Brain microvascular endothelial cell (primary cell): ENCODE measurements at places on chromosomes 7 and 10.

- DNase-seq: no peak
Measured at GRCh38 chr7:20783700-20784387, 2.8 kb downstream of the SP8 start.

GRCh38 chr7:55348502-55348901 lies 16.6 kb upstream of the LANCL2 start:
- peak; percentile 19 for DNase-seq

- DNase-seq: no peak
Measured at GRCh38 chr7:15874774-15875173, 188.3 kb upstream of the MEOX2 start.

DNA sequence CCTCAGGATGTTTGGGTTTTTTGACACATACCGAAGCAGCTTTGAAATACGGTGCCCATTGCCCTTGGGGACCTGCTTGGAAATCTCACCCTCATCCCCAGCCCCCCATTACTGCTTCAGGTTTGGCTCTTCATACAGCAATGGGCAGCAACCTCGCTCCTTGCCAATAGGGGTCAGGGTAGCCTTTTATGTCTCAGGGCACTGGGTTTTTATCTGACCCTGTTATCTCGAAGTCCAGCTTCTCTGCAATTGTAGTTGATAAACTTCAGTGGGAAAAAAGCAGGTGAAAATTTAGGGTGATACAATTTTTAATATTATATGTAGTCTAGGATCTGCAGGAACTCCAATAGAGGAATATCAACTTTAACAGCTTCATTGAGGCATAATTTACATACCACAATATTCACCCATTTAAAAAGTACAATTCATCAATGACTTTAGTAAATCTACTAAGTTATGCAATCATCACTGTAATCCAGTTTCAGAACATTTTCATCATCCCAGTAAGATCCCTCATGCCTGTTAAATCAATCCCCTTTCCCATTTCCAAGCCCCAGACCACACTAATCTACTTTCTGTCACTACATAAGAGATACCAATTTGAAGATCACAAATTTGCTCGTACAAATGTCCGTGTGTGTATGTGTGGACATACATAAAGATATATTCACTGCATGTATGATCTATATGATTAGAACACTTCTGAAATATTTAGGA lies 386.2 kb downstream of the KCNMA1 start:
- DNase-seq: peak; percentile 47

DNA sequence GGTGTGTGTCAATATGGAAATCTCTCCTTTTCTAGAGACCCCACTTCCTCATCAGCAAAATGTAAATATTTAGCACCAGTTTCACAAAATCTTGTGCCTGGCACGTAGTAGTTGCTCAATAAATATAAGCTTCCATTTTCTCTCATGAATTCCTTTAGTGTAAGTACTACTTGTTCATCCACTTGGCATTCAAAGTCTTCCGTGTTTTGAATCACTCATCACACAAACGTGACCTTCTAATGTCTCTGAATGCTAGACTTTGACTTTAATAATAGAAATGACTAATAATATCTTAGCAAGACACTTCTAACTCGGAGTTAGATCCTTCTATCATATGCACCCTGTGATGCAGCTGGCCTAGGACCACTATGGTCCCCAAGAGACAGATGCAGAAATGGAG lies 168.7 kb upstream of the ZNF32 start:
- peak; percentile 60 for DNase-seq

GRCh38 chr10:89563861-89564478 lies 28.6 kb upstream of the SLC16A12 start:
- DNase-seq: peak; percentile 43

DNA sequence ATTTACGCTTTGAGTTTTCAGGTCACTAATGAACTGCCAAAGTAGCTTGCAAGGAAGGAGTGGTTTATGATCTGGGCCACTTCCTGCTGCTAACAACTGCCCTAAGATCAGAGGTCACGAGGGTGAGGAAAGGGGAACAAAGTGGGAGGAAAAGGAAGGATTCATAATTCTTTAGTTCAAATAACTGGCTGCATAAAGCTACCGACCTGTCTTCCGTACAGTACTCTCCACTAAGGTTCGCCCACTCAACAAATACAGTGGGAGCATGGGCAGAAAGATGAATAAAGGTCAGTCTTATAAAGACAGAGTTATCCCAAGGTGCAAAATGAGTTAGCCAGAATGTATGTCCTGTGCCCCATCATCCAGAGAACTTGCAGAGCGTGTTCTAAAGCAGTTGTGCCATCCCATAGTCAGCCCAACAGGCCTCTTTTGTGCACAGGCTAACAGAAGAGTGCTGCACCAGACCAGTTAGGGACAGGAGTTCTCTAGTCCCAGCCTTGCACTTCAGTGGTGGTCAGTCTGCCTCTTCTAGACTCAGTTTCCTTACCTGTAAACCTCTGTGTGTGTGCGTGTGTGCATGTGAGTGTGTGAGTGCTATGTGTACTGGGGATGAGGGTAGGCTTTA lies 65.9 kb downstream of the CREB3L2 start:
- DNase-seq: no peak

DNA sequence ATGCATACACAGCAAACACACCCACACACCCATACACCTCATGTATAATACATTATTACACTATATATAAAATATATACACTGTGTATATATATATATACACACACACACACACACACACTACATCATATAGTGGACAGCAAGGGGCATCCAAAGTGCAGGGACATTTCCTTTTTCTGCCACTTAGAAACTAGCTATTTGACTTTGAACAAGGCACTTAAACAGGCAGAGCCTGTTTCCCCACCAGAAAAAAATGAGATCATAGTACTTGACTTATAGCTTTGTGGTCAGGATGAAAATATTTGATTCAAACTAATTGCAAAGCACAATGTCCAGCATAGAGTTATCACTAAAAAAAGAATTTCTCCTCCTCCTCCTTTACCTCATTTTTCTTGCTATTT lies 254.3 kb upstream of the NPVF start:
- no peak for DNase-seq

- DNase-seq: no peak
Measured at GRCh38 chr7:45869426-45869825, 3.5 kb downstream of the CCDC201 start.

- DNase-seq: no peak
Measured at GRCh38 chr10:66843396-66843795, 82.4 kb upstream of the LRRTM3 start.

DNA sequence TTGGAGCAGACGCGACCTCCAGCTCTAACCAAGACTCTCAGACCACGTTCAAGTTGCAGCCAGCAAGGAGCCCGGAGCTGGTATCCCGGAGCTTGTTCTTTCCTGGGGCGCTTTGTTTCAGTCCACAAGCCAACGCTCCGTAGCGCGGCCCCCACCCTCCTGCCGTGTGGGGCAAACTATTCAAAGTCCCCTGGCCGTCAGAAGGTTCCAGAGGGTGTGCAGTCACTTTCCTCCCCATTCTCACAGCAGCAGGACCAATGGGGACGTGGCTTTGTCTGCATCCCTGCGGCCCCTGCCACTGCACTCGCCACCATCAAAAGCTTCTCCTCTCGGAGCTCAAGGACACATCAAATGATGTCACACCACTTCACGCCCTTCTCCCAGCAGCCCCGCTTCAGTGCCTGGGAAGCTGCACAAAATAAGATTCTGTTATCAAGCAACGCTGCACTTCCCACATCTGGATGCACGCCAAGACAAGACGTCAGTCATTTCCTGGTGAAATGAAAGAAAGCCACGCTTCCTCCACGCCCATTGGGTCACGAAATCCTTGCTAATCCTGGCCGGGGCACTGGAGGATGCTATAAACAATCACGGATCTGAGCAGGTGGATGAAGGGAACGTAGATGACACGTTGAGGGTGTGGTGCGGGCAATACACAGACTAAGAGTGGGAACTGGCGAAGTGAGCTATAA lies 348.2 kb downstream of the PTPRN2 start:
- no peak for DNase-seq

DNA sequence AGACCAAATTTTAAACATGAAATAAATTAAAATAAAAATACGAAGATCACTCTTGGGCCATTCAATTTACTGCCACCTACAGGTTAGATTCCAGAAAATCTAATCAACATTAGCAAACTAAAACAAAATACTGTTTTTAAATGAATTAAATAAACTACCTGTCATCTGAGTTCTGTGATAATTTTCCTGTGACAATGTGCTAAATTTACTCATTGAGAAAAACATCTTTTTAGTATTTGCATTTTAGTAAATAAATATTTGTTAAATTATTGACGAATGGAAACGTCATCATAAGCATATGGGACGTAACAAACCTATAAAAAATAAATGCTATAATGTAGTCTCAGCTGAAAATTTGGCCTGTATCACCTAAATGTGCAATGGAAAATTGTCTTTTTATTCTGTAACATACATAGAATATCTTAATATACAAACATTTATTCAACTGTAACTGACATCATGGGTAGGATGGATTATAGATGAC lies 72.1 kb downstream of the ITGB8 start:
- no peak for DNase-seq

DNA sequence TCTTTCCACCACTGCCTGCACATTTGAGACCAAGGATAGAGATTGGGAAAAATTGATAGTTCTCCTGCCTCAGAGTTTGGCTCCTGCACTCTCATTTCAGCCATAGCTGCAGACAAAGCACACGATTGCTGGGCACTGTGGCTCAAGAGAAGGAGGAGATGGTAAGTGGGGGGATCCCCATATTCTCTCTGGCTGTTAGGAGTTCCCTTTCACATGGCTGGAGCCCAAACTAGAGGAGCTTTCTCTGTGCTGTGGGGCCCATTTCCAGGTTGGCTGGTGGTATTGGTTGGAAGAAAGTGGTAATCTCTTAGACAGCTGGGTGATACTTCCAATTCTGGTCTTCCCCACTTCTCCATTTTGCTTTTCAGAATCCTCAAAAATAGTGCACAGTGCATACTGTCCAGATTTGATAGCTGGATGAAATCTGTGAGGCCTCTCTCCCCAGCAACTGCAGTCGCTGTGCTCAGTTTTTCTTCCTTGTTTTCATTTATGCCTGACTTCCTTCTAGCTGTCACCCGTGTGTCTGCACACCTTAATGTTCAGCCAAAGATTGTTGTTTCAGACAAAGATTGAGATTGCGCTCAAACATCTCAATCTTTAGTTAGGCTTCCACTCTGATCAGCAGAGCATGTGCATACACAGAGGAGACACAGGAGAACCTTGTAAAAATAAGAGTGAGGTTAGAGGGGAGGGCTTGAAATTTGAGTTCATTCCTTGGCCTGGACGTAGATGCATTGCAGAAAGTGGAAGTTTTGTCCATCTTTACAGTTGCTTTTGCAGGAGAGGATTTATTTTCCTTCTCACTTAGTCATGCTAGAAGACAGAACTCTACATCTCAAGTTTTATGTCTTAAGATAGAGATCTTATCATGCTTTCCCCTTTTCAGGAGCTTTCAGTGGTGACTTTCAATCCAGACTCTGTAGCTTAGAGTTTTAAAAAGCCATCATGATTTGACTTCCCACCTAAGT lies 28.6 kb downstream of the RABGEF1 start:
- DNase-seq: no peak

DNA sequence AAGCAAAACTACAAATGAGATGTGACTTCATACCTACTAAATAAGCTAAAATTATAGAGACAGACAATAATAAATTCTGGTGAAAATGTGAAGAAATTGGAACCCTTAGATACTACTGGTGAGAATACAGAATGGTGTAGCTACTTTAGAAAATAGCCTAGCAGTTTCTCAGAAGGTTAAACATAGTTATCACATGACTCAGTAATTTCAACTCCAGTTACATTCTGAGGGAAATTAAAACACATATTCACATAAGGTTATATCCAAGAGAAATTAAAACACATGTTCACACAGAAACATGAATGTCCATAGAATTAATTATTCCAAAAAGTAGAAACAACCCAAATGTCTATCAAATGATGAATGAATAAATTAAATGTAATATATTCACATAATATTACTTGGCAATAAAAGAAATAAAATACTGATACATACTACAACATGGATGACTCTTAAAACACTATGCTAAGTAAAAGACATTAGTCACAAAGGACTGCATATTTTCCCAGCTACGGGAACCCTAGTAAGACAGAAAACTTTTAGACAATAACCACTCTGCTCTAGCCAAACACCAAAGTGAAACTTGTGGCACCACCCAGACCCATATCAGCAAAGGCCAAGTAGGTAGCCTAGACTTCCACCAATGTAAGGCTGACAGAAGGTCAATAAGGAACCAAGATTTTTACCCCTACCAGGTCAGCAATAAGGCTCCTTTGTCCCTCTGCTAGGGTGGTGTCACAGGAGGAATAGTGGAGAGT lies 25.1 kb downstream of the SLC25A40 start:
- DNase-seq: peak; percentile 14

DNA sequence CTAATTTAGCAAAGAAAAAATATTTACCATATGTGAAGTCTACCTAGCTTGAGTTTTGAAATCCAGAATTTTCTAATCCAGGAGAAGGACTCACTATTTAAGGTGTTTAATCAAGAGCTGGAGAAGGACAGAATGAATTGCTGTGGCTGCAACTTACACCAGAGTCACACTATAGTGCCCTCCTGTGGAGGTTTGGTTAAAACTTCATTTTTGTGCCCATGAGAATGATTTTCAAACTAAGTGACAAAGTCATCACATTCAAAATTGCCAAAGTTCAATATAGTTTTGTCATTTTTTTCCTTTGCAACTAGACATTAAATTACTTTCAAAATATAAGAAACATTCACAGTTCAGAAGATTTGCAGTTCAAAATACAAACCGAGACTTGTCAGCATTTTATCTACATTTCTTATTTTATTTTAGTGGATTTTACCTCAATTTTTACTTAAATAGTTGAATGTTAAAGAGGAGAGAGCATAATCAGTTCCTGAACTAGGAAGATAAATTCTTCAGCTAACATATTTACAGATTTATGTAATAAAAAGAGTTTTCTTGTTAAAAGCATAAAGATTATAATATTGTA lies 70.7 kb downstream of the CABCOCO1 start:
- DNase-seq: peak; percentile 45

DNA sequence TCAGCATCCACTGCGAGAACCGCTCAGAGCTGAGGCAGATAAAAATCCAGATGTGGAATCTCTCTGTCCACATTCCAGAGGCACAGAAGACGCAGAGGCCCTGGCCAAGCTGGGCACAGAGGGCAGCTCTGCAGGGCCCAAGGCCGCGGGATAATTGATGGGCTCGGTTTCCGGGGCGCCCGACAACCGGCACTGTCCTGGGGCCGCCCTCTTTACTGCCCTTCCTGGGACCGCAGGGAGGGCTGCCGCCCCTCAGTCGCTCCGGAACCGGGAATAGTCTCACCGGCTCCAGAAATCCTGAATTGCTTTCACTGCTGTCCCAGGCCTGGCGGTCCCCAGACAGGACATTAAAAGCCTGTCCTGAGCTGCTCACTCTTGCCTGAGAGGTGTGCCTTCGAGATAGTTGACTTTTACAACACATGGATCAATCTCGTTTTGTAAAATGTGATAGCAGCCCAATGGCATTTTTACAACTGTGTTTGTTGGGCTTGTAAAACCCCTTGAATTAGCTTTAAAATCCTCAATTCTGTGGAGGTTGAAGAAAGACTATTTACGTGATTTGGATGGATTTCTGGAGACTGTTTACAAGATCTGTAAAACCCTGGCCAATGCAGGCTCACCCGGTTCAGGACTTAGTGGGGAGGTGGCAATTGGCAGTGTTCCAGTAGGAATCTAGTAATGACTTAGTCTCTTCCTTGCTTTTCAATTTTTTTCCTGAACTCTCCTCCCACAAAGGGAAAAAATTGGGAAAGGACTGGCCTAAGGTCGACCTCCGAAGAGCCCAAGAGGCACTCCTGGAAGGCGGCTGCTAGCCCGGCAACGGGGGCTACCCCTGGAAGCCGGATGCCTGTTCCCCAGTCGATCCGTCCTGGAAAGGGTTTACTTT lies 1.4 kb upstream of the HOXA6 start:
- DNase-seq: no peak

- no peak for DNase-seq
Measured at GRCh38 chr7:132609222-132609621, 33.0 kb upstream of the PLXNA4 start.
